ENCODE measurements at places on chromosomes 6 and 20.
A peak's percentile ranks its signal among the peaks of the same experiment; 100 is the strongest.

GRCh38 chr6:117464700-117465099 lies 17.8 kb upstream of the DCBLD1 start:
- DNase-seq, result no peak

DNA sequence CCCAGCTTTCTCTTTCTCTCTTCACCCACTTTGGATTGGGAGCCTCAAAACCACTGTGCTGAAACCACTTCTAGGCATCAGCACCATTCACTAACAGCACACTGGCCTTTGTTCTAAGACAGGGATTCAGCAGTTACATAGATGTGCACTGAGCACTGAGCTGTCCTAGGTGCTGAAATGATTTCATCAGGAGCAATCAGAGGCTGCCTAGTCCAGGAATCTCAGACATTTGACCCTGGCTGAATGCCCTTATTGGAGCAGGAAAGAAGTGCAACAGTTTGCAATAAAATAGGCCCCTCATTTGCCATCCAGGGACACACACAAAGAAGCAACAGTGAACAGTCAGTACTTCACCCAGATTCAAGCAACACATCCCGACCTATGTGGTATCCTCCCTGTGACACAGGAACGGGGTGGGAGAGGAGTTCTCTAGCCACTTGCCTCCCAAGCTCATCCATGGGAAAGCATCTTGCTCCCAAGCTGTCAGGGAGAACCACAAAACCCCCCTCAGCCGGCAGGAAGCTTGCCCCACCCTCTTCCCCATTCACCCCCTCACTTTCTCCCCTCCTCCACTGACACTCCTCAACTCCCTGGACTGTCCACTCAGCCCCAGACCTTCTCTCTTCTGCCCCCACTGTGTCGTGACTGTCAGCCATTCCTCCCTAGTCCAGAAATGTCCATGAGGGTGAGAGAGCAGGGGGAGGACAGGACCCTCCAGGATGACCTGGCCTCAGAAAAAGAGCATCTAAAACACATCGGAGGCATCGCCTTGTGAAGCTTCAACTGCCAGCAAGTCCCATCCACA lies 304.4 kb downstream of the PREX1 start:
- DNase-seq, result no peak

DNA sequence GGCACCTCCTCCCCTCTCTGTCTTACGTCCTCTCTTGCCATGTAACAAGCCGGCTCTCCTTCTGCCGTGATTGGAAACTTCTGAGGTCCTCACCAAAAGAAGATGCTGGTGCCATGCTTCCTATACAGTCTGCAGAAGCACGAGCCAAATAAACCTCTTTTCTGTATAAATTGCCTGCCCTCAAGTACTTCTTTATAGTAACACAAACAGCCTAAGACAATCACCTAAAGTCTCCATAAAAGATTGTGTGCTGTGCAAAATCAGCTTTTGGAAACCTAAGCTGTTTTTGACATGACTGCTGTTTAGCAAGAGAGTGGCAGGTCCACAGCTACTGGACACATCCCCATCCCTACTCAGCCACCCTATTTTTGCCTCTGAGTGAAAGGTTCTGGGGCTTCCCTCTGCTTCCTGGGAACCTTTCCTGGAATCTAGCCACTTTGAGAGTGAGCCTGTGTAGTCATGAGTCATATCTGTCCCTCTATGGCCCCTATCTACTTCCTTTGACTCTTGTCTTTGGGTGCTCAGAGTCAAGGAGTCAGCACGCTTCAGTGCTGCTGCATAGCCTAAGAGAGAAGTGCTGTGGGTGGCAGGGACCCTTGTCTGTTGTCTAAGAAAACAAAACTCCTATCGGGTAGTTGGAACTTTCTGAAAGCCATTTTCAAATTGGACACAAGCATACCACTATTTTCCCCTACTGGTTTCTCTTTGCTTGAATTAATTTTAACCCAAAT lies 110.0 kb downstream of the PPP1R14C start:
- DNase-seq, result no peak

GRCh38 chr6:44456070-44456965 lies 68.8 kb downstream of the CDC5L start:
- peak; percentile 22 for DNase-seq

- no peak for DNase-seq
These were observed 175.0 kb downstream of the CBLN4 start for GRCh38 chr20:55830121-55830827.

- DNase-seq, result no peak
These were observed 119.9 kb downstream of the UST start for GRCh38 chr6:148866657-148867268.

DNA sequence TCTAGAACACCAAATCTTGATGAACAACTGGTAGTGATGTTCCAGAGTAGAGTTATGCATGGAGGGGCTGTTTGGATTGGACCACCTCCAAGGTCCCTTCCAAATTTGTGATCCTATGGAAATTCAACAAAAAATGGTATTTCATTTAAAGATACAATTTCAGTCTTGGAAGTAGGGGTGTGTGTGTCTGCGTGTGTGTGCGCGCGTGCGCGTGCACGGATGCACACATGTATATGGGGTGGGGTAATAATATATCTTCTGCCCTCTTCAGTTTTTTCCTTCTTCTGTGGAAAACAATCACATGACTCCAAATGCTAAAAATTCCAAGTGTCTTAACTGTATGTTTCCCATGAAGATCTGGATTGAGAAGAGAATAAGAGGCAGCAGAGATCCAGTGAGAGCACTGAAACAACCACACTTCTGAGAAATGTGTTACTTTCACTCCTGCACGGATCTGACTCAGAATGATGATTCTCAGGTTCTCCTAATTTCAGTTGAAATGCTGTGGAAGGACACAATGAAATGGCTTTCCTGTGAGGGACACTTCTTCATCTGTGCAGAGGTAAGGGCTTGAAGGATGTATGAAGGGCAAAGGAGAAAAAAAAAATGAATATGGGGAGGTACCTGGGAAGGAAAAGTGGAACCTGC lies 10.6 kb upstream of the IL17F start:
- no peak for DNase-seq

DNA sequence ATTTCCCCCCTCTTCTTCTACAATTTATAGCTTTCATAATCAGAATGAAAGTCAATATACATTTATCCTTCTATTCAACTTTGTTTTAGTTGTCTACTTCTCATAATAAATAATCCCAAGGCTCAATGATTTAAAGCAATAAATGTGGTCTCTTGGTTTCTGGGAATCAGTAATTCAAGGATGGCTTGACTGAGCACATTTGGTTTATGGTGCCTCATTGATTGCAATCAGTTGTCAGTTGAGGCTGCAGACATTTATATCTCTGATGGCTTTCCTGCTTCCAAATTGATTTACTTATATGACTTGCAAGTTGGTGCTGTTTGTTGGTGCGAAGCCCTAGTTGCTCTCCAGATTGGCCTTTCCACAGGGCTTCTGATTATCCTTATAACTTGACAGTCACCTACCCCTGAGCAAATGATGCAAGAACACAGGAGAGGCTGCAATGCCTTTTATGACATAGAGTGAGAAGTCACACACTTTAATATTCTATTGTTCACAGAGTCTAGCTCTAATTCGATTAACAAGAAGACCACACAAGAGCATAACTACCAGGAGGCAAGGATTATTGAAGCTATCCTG lies 2.7 kb upstream of the CRISP1 start:
- no peak for DNase-seq

DNA sequence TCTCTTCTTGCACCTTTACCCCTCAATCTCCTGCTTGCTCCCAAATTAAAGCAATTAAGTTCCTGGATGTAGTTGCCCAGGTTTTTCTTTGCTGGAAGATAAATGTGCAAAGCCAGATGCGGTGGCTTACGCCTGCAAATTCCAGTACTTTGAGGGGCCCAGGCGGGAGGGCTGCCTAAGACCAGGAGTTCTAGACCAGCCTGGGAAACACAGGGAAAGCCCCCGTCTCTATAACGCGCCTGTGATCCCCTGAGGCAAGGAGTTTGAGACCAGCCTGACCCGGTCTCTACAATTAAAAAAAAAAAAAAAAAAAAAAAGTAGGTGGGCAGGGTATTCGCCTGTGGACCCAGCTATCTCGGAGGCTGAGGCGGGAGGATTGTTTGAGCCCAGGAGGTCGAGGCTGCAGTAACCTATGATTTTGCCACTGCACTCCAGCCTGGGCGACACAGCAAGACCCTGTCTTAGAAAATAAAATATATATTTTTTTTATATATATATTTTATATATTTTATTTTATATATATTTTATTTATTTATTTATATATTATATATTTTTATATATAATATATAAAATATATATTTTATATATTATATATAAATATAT lies 461 bp upstream of the DCDC2 start:
- no peak for DNase-seq

DNA sequence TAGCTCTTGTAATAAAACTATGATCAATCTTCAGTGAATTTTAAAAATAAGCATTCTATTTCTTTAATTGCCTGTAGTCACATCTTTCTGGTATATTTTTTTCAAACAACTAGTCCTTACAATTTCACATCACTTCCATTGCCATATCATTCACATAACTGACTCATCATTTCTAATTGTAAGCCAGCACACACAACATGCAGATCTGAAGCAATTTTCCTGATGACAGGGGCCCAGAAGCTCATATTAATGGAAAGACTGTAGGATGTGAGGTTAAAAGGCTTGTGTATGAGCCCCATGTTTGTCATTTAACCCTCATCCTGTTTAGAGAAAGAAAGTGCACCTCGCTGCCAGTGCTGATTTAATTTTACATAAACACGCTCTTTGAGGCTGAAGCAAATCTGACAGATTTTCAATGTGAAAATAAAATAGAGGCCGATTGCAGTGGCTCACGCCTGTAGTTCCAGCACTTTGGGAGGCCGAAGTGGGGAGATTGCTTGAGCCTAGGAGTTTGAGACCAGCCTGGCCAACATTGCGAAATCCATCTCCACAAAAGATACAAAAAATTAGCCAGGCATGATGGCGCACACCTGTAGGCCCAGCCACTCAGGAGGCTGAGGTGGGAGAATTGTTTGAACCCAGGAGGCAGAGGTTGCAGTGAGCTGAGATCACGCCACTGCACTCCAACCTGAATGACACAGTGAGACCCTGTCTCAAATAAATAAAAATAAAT lies 40.1 kb upstream of the LTV1 start:
- DNase-seq, result no peak

- DNase-seq, result no peak
These were observed 43.6 kb downstream of the PLAGL2 start for GRCh38 chr20:32163951-32164350.

GRCh38 chr6:168355716-168356522 lies 36.3 kb upstream of the DACT2 start:
- peak; percentile 2 for DNase-seq

GRCh38 chr6:22306741-22307466 lies 10.1 kb upstream of the PRL start:
- DNase-seq, result peak; percentile 68

DNA sequence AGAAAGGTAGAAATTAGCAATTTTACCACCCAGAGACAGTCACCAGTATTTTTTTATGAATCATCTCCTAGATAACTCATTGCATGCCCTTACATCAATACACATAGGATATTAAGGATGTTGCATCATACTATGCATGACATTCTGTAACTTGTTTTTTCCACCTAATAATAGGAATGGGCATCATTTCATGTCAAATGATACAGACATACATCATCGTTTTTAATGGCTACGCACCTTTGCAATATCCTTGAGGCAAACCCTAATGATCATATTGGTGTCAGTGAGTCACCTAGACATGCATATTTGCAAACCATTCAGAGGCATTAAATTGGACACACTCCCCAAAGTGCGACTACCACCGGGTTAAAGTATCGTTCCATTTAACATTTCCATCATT lies 309.7 kb upstream of the AGPAT4 start:
- no peak for DNase-seq

DNA sequence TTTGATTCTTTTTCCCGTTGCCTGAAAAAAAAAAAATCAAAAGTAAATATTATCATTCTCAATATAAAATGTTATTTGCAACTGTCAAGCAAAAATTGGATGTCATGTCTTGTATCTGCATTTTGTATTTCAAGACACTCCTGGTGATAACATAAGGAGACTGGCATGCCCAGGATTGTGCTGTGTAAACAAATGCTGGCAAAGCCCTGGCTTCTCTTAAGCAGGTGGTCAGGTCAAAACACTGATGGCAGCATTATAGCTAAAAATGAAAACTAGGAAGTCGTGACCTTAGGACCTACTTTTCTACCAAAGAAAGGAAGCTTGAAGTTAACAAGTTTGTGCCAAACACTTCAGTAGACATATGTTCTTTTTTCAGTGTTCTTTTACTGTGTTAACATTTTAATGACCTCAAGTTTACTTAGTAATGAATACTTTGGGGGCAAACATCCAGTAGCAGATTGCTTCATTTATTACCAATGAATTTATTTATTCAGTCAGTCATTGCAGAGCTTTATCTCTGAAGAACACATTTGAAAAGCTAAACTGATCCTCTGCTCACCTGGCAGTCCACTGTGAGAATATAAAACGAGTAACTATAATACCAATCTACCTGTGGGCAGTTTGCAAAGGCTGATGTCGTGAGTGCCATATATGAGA lies 243.1 kb upstream of the FLRT3 start:
- DNase-seq, result peak; percentile 54

Data from NCI-H2171 (cell line).